ENCODE measurements at places on chromosomes 2 and 18.
A peak's percentile ranks its signal among the peaks of the same experiment; 100 is the strongest.

GRCh38 chr18:55425698-55426097, 162.3 kb downstream of the TCF4 start:
- DNase-seq, result no peak

DNA sequence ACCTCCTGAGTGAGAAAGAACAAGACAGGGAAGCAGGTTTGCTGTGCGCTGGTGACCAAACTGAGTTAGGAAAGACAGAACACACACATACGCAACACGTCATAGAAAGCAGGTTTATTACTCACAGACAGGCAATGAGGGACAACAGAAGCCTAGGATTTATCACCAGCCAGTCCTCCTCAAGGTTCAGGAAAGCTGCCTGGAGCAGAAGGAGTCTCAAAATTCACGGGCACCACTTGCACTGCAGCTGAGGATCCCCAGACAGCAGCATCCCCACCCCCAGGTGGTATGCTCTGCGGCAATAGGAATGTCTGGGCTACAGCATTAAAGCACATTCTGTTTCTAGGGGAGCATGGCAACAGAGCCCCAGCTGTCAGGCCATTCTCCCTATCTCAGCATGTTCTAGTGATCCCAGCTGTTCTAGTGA, 284.4 kb upstream of the RGPD4 start:
- no peak for DNase-seq

DNA sequence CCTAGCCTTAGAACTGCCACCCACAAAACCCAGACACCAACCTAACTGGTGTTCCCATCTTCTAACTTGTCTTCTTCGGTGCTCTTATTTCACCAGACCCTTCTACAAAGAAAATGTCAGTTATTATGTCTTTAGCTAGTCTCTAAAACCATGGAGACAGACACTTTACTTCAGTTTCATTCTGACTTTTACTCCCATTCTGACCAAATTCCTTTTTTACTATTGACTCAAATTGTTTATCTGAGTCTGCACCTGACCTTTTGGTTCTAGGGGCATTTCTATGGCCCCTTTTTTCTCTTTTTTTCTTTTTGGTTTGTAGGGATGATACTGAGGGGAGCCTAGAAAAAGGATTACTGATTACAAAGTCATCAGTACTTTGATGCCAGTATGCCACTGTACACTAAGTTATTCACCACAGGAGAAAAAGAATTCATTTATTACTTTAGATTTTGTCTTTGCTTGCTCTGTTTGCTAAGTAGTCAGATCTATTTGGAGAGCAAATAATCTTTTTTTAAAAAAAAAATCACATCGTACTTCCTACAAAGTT, 6.8 kb upstream of the SLC1A4 start:
- DNase-seq, result no peak

DNA sequence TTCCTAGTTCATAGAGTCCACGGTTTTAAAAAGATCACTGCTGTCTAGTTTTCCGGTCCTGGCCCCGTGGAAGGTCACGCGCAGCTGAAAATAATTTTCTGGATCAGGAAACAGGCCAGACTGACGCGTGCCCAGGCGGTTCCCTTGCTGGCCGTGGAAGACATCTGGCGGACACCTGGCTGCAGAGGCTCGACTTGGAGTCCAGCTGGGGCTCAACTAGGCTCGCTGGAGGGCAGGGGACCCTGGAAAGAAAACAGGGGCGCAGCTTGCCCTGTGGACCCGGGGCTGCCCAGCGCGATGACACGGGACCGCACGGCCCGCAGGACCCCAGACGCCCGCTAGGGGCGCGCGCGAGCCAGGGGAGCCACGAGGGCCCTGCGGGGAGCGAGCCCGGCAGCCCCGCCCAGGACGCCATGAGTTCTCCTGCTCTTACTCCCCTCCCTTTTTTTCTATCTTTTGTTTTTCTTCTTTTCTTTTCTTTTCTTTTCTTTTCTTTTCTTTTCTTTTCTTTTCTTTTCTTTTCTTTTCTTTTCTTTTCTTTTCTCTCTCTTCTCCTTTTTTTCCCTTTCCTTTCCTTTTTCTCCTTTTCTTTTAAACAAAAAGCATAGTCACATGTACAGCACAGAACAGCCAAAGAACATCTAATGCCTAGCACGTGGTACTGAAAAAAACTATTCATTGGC, 43.2 kb upstream of the UBE2F start:
- DNase-seq, result peak; percentile 71

DNA sequence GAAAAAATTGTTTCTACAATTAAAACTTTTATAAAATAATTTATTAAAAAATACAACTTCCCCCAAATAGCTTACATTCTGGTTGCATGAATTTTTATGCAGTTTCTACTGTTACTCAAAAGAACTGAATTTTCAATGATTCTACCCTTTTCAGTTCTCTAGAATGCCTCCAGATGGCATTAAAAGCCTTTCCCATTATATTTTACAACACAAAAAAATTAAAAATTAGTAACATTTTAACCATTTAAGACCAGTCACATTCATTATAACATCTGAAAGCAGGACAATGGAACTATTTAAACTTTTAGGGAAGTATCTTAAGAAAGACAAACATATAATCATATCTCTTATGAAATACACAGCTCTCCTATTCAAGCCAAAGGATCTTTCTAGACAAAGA, 236.0 kb upstream of the REV1 start:
- no peak for DNase-seq

DNA sequence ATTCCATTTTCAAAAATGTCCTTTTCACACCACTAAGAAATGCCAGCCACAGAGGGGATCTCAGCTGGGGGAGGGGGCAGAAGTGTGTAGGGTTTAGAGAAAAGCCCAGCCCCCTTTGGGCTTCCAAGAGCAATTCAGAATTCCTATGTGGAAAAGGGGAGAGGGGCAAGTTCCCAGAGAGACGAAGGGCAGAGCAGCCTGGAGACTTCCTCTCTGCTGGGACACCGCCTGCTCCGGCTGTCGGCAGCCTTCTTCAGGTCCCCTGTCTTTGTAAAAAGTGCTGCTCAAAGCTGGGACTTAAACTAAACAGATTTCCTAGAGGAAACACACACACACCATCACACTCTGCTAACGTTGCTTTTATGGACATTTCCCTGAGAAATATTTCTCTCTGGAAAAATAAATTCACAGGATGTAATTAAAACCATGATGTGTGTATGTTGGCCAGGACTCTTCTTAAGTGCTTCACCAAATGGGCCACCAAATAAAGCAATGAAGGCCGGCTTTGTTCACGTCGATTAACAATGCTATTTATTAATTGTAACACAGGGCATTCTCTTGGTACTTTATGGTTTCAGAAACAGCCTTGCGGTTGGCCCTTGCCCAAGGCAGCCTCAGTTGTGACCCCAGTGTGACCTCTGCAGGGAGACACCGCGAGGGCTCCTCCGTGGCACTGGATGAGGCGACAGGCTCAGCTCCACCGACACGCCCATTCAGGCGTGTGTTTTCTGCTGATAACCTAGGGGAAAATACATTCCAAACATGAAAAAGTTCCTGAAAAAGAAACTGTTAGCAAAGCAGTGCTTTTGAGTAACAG, 5.6 kb upstream of the ASB1 start:
- DNase-seq, result no peak

- DNase-seq, result no peak
Measured at GRCh38 chr2:44989176-44989575, 20.1 kb downstream of the SIX2 start.

- peak; percentile 84 for DNase-seq
Measured at GRCh38 chr18:63936156-63936931, 12.8 kb upstream of the HMSD start.

- no peak for DNase-seq
Measured at GRCh38 chr2:123771928-123772632, 253.0 kb upstream of the CNTNAP5 start.

GRCh38 chr2:115161081-115161770, 718.8 kb downstream of the DPP10 start:
- no peak for DNase-seq

- no peak for DNase-seq
Measured at GRCh38 chr2:95275601-95276243, 1.5 kb downstream of the PROM2 start.

DNA sequence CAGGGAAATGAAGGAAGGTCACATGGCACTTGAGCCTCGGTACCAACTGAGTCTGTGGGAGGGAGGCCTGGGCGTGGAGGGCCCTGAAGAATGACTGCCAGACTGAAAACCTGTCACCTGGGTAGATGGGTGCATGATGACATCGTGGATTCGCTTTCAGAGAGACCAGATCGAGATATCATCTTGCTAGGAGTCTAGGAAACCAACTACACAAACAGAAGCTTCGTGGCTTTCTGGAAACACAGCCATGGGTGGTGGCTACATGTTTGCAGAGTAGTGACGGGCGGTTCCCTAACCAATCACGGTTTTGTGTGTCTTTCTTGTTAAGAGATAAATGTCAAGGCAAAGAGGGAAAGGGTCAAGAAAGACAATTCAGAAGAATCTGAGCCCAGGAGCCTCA, 155.0 kb downstream of the EIPR1 start:
- no peak for DNase-seq

GRCh38 chr2:55842046-55842445, 81.5 kb downstream of the EFEMP1 start:
- no peak for DNase-seq

DNA sequence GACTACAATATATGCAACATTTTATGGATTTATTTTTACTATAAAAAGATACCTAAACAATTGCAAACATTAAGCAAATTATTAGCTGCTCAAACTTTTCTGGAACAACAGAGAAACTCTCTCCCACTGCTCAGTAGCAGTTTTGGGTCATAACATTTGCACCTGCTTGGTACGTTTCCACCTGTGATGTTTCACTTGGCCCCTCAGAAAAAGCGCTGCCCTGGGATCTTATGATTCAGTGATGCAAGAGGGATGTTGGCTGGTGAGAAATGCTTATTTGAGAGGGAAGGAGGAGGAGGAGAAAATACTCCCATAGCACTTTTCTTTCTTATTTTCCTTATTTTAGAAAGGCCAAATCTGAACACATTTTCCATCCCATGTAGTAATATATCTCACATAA, 9.2 kb downstream of the IRS1 start:
- DNase-seq, result peak; percentile 19

DNA sequence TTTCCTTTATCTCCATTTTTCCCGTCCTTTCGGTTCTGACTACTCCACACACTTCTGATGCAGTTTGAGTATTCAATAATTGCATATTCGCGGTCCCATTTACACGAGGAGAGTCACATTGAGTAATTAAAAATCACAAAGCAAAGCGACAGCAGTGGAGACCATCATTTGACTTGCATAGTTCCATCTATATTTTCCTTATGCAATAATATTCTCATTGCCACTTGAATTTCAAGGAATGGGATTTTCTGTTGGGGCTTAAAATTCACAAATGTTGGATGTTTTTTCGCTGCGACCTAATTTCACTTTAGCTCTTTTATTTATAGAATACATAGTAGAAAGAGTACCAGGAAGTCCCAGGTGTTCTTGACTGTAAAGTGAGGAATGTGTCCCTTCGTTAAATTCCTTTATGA, 186.8 kb downstream of the ZEB2 start:
- no peak for DNase-seq

- peak; percentile 52 for DNase-seq
Measured at GRCh38 chr18:35641467-35641866, 59.9 kb downstream of the GALNT1 start.

DNA sequence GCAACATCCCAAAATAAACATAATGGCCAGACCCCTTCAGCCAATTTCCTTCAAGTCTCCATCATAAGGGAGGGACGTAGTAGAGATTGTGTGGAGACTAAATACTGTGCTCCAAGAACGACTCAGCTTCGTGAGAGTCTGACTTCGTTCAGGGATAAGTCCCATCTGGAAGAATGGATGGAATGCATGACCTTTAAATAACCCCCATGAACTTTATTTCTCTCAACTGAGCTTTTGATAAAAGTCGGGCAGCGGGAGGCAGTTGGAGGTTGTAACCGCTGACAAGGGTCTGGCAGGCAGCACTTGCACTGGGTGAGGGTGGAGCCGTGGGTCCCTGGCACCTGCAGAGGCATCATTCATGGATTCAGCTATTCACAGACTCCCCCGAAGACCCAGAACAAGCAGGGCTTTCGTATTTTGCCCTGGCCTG, 115.9 kb downstream of the ZFP36L2 start:
- no peak for DNase-seq

- no peak for DNase-seq
Measured at GRCh38 chr2:74384051-74384450, 3.9 kb upstream of the DCTN1 start.

DNA sequence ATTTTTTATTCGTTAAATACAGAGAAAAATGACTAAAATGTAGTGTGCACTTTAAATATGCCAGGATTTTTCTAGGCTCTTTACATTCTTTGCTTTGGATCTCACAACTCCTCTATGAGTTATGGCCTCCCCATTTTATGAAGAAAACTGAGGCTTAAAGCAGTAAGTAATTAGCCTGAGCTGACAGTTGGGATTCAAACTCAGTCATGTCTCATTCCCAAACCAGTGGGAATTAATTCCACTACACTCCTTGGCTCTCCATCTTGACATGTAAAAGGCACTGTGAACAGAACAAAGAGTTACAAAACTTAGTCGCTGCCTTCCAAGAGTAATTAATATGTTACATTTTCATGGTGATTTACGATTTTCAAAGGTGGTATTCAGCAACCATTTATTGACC, 351.9 kb downstream of the SATB2 start:
- DNase-seq, result no peak

DNA sequence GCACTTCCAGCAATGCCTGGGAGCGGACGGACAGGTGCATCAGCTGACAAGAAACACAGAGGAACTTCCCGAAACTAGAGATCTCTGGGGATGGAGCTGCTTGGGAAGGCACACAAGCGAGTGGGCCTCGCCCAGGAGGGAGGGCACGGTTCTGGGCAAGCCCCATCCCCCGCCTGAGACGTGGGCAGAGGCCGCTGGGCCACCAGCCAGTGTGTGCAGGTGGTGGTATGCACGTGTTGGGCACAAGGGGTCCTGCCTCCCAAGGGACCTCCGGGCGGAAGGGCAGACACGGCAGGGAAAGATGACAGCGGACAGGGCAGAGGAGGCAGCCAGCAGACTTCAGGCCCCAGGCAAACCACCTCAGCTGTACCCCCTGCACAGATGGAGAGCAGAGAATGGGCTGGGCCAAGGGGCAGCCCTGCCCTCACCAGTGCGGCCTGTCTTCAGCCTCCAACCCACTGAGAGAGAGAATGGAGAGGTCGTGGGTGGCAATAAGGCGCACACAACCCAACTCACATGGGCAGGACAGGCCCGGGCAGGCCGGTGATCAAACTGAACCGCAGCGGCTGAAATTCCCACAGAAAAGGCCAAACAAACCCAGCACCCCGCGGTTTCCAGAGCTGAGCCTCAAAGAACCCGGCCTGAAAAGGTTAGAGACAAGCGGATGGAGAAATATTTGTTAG, 51.2 kb downstream of the HDAC4 start:
- no peak for DNase-seq

DNA sequence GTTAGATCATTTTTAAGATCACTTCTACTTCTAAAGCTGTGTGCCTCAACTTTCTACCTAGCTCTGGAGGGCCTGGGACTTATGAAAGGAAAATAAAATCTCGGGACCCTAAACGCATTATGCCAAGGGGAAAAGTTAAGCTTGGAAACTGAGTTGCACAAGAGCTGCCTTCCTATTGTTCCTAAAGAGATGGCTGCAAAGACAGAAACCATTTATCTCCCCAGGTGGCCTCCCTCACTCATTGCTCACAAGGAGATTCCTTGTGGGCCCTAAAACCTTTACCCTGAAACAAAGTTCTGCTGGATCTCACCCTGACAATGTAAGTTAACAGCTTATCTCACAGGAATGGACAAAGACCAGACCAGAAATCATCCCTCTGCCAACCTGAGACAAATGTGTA, 26.8 kb downstream of the TUBB6 start:
- DNase-seq, result no peak

Measured in NAMALWA (cell line).